ENCODE measurements at places on chromosomes 3 and 15.
A peak's percentile ranks its signal among the peaks of the same experiment; 100 is the strongest.

- DNase-seq: peak; percentile 85
These were observed 26.4 kb upstream of the CORO2B start for GRCh38 chr15:68552344-68552743.

DNA sequence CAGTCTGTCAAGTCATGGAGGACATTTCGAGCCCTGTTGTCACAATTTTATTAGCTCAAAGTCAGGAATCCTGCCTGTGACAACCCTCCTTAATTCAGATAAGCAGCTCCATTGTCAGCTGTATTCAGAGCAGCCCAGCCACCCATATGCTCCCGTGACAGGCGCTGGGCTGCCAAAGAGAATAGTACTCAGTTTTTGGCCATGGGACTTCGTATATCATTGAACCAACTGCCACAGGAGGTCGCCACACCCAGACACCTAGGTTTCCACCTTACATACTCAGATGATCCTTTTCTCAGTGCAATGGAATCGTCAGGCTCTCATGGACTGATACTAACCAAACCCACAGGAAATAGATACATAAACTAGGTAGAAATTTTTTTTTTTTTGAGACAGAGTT, 100.2 kb downstream of the C3orf70 start:
- DNase-seq: no peak

DNA sequence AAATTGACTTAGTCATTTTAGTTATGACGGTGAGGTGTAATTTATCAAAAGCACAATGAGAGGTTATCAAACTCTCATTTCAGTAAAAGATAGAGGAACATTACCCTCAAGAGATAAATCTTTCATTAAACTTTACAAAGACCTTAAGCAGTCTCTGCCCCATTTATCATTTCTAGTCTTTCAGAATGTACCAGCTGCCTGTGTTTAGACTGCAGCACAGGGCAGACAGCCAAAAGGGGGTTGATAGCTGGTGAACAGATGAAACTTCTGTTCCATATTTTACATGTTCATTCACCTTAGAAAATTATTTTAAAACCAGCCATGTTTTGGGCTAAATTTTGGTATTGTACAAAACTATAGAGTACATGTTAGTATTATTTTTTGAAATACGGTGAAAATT, 514.6 kb upstream of the CNTN3 start:
- no peak for DNase-seq

DNA sequence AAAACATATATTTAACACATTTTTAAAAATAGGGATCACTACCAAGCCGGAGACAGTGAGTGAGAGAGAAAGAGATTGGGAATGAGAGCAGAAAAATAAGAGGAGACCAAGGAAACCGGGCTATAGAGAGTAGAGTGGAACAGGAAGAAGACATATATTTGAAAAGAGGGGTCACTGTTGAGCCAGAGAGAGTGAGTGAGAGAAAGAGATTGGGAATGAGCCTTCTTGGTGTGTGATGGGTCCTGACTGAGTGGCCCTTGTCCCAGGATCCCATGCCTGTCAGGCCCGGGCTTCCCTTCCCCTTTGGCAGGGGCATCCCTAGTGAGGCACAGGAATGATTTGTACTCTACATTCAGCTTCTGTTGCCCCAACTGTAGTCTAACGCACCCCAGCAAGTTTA, 646.6 kb downstream of the NTRK3 start:
- no peak for DNase-seq

DNA sequence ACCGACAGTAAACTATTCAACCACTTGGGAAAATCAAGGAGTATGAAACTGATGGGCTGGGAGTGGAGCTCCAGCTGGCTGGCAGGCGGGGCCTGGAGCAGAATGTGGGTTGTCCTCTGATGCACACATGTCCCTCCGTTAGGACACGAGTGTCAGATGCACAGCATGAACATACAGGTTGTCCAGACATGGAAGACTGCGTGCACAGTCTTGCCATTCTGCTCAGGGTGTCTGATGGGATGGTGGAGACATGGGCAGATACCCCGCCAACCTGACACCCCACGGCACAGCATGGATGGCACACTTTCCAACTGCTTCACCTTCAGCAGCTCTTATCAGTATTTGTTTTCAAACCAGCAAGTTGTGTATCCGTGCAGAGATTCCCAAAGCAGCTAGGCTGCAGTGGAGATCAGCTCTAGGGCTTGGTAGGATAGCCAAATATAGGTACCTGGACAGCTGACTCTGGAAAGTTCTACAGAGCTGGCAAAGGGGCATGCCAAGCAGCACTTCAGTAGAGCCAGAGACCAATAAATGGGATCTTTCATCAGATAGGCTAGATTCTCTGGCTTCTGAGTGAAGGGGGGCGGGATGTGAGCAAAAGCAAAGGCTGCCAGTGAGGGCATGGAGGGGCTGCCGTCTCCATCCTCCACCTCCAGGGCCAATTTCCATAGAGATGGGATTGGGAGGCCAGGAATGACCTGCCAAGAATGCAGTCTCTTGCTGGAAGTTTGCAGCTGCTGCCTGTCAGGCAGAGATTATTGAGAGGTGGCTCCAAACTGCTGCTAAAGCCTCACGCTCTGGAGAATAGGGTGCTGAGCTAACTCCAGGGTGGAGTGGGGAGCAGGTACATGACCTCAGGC, 47.2 kb upstream of the KY start:
- DNase-seq: no peak
